ENCODE measurements at places on chromosomes 2 and 18.

DNA sequence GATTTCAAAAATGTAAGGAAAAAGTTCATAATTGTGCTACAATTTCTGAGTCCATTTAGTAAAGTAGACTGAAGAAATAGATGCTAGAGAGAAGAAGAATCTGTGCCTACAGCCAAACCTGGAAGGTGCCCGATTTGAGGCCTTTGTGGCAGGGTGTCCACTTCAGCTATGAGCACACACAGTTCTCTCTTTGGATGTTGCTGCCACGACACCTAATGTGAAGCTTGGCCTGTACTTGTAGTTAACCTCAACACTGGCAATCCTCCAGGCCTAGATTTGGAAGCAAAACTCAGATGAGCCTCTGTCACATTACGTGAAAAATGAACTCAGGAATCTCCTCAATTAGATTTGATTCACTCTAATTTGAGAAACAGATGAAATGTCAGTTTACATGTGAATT, 90.1 kb upstream of the LRP1B start:
- DNase-seq, result no peak

- DNase-seq, result no peak
These were observed 11.8 kb downstream of the SLC25A12 start for GRCh38 chr2:171882089-171882769.

DNA sequence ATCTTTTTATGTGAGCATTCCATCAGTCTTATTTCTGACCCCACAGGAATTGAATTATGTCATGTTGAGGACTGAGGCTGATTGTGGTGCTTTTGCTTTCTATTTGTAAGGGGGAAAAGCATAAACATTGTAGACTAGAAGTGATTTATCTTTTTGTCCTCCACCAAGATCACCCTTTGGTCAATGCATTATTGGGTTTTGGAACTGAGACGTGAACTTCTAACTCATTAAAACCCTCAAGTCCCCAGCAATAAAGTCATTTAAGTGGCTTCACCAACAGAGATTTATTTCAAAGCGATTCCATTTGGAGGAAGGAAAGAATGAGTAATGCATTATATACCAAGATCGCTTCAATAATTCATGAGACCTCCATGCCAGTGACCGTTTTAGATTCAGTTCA, 75.5 kb upstream of the TXNDC2 start:
- DNase-seq, result no peak

DNA sequence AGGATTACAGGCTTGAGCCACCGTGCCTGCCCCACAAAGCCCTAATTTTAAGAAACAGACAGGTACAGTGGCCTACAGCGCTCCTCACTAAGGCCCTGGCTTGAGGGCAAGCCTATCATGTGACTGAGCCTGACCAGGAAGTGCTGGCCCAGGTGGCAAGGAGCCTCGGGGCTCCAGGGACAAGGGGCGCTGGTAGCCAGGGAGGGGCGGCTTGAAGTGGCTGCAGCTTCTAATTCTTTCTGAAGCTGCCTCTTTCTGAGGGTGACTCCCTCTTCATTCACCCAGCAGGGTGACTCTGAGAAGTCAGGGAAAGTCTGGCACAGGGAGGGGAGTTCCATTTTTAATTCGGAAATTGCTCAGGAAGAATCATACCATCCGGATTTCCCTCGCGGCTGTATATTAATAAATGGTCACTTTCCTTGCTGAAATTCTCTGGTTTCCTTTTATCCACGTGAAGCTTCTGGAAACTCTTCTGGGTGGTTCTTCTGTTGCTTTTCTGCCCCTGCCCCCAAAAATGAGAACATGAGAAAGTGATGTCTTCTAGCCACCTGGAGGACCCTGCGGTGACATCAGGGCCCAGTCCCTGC, 115.7 kb downstream of the FAM210A start:
- DNase-seq, result no peak

Measured in lower leg skin (tissue), 4 donors.